ENCODE measurements at places on chromosomes 2 and 18.

DNA sequence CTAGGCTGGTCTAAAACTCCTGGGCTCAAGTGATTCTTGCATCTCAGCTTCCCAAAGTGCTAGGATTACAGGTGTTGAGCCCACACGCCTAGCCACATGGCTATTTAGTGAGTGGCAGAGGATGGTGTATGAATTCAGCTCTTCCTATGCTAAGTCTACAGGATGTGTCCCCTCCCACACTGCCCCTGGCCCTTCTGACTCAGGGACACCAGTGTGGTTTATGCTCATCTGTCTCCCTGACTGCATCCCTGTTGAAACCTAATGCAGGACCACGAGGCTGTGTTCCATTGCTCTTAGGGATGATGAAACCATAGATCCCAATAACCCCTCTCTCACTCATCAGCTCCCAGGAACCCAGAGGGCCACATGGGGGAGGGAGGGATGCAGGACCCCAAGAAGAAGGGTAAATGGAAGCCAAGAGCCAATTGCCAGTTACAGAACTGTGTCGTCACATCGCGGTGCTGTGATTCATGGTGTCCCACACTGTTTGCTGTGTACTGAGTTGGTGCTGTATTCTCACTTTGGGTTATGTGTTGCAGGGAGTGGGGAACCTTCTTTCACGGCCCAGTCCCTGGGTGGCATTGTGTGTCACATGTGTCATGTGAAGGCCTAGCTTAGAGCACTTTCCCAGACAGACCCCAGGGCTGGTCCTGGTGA is 102.9 kb upstream of the HAAO start:
- ATAC-seq: no peak

- no peak for ATAC-seq
Measured at GRCh38 chr2:953975-954686, 3.5 kb downstream of the SNTG2 start.

- ATAC-seq: no peak
Measured at GRCh38 chr18:42182728-42183700, 228.0 kb downstream of the PIK3C3 start.

DNA sequence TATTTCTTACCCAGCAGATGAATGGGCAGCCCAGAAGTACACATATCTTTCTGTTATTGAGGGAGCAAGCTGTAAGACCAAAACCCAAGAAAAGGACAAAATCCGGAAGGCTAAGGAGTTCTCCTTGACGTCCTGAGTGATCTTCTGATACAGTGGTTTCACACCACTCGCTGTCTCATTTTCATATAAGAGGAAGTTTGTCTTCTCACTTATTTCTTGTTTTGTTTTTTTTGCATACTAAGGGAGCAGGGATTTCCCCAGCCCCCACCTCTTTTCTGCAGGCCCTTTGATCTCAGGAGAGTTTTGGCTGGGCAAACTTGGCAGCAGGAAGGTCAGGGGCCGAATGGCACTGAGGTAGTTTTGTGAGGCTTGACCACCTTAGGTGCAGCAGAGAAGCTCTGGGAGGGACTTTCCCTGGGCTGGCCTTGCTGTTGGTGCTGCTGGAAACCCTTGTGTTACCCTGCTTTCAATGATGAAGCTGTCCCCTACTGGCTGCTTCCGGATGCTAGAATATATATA is 13.3 kb downstream of the CHRNA1 start:
- ATAC-seq: no peak

DNA sequence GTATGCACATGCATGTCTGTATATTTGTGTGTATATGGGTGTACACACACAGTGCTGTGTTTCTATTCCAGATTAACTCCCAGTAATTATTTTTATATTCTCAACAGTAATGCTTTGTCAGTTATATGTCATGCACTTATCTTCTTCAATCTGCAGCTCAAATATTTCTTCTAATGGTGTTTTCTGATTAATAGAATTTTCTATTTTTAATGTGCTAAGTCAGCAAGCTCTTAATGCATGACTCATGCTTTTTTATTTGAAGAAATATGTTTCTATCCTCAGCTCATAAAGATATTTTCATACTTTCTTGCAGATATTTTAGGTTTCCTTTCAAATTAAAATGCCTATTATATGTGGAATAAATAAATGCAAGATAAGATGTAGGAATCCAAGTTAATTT is 59.7 kb upstream of the TMEM18 start:
- no peak for ATAC-seq

DNA sequence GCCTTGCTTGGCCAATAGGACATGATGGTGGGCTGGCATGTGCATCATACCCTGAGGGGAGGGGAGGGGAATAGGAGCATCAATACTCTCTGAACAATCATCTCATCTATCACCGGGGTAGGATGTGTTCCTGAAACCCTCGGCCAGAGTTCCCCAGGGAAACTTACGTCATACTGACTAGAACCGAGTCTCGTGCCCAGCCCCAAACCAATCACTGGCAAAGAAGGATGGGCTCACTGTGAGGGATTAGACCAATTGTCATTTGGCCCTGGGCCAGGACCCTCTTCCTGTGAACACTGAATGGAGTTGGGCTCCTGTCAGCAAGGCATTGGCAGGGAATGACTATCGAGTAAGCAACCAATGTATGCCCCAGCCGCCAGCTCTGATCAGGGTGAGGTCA is 261.5 kb downstream of the MYCN start:
- ATAC-seq: no peak

- no peak for ATAC-seq
Measured at GRCh38 chr2:38734299-38735058, 16.7 kb downstream of the SRSF7 start.

GRCh38 chr2:54084600-54084999 is 30.8 kb upstream of the ACYP2 start:
- ATAC-seq: no peak

DNA sequence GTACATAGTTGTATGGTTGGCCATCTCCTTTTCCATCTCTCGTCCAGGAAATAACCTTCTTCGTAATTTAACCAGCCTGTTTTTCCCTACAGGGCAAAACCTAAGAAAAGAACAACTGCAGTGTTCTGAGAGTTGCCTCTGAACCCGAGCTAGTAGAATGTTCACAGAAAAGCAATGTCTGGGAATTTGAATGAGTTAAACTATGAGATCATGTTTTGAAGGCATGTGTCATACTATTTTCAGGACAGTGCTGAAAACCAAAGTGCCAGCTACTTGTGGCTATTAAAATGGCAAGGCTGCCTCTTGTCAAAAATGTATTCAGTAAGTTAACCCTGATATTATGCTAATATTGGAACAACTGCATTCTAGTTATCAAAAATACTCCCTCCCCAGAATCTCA is 482.9 kb upstream of the SPRED2 start:
- no peak for ATAC-seq

GRCh38 chr2:64383016-64383591 is 70.9 kb upstream of the LGALSL start:
- ATAC-seq: no peak

DNA sequence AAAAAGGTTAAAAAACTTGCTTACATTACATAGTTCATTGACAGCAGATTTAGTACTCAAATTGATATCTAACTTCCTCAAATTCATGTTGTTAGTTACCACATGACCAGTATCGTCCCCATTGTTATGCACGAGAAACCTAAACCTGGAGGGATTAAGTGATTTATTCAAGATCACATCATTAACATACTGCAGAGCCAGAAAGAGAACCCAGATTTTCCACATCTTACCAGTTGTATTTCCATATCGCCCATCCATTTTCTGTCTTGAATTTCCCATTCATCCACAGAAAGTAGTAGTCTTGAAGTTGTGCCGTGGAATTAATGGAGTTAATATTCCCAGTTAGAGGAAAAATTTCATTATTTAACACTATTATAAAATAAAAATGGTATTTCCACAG is 512.0 kb downstream of the METTL4 start:
- no peak for ATAC-seq

GRCh38 chr2:36444216-36444936 is 88.8 kb downstream of the CRIM1 start:
- ATAC-seq: no peak

GRCh38 chr18:48577478-48578190 is 38.8 kb downstream of the CTIF start:
- no peak for ATAC-seq

- no peak for ATAC-seq
Measured at GRCh38 chr2:234287650-234288049, 209.2 kb downstream of the ARL4C start.

GRCh38 chr2:227164763-227165291 is 403 bp downstream of the COL4A3 start:
- peak; percentile 14 for ATAC-seq

- ATAC-seq: no peak
Measured at GRCh38 chr2:107308835-107309234, 422.9 kb upstream of the ST6GAL2 start.

GRCh38 chr2:32824070-32824809 is 122.5 kb upstream of the LTBP1 start:
- ATAC-seq: no peak

DNA sequence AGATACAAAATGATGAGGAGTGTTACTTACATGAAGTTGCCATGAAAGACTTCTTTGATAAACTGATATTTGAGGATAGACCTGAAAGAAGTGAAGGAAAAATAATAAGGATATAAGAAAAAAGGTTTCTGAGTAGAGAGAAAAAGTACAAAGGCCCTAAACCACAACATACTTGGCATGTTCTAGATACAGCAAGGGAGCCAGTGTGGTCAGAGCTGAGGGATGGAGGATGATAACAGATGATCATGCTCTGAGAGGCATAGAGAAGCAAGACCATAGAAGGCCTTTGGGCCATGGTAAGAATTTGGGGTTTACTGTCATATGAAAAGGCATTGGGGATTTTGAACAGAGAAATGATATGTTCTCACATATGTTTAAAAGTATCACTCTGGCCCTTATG is 424.1 kb upstream of the CHST9 start:
- ATAC-seq: no peak

GRCh38 chr2:97858442-97858841 is 137.3 kb downstream of the TMEM131 start:
- no peak for ATAC-seq

DNA sequence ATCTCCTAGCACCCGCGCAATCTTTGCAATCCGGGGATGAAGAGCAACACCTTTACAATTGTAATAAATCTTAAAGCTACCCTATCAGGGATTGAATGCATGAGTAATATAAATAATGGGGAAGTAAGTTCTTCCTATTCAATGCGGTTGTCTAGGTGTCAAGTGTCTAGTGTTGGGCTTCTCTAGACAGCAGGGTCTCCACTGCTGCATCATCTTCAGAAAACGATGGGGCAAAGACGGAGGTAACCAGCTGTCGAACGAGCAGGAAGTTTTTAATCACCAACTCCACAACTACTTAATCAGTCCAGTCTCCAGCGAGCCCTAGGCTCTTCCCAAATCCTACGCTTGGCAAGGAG is 573 bp downstream of the STAM2 start:
- no peak for ATAC-seq

DNA sequence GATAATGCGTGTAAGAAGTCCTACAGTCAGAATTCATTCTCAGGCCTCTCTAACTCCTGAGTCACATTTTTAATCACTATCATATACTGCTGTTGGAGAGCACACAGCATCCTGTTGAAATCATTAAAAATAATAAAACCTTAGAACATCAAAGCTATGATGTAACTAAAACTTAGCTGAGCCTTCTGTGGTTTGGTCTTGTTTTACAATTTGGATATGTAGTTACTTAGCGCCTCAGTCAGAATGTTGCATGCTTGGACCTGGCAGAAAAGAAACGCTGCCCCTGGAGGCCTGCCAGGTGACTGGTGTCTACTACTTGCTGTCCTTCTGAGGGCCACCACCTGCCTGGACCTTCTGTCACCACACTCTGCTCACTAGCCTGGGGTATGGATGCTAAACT is 261.1 kb upstream of the RASGRP3 start:
- ATAC-seq: no peak

- no peak for ATAC-seq
Measured at GRCh38 chr2:164661349-164661748, 40.1 kb upstream of the GRB14 start.

DNA sequence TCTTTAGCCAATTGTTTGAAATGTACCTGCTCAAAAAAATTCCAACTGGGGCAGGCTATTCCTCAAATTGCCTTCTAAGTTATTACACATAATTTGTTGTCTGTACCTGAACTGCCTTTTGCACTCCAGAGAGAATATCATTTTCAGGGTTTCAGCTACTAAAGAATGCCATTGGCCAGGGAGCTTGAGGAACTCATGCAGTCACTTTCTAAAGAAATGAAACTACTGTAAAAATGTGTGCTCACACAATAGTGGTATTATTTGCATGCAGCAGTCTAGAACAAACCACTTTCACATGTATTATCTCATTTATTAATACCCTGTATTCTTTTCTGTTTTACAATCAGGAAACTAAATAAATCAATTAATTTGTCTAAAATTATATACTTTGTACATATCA is 152.2 kb downstream of the PID1 start:
- ATAC-seq: no peak

DNA sequence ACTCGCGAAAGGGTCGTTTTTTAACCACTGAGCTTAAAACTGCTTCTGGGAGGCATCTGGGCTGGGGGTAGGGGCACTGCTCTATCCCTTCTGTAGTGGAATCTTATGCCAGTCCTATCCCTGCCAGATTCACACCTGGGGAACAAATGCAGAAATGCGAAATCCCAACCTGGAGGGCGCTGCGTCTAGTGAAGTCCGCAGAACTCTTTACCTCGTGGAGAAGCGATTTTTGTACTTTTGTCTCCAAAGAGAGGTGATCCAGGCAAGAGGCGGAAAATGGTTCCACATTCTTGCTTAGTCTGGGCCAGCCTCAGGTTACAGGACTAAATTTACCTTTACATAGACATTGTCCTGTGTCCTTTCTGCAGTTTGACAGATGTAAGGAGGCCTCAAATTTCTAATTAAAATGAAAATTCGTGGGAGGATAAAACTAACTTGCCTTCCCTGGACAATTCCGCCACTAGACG is 10.4 kb downstream of the TBR1 start:
- ATAC-seq: no peak
